CD4-positive, alpha-beta T cell treated with Interleukin-4 for 1 hour (primary cell): ENCODE measurements at places on chromosomes 2 and 18.

GRCh38 chr18:55544014-55544413, 44.0 kb downstream of the TCF4 start:
- no peak for DNase-seq

DNA sequence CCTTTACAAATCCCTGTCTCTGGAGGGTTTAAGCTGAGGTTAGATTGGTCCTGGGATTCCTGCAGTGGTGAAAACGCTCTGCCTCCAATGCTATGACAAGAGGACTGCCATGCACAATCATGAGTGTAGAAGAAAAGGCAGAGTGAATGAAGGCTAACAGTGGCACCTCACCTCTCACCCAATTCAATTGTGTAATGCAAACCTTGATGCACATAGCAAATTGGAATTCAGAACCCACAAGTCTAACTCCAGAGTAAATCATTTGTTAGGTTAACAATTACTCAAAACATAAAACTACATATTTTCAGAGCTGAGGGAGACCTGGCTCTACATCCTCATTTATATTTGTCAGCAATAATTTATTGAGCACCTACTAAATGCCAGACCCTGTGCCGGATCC, 1.8 kb downstream of the TGFBRAP1 start:
- no peak for DNase-seq

DNA sequence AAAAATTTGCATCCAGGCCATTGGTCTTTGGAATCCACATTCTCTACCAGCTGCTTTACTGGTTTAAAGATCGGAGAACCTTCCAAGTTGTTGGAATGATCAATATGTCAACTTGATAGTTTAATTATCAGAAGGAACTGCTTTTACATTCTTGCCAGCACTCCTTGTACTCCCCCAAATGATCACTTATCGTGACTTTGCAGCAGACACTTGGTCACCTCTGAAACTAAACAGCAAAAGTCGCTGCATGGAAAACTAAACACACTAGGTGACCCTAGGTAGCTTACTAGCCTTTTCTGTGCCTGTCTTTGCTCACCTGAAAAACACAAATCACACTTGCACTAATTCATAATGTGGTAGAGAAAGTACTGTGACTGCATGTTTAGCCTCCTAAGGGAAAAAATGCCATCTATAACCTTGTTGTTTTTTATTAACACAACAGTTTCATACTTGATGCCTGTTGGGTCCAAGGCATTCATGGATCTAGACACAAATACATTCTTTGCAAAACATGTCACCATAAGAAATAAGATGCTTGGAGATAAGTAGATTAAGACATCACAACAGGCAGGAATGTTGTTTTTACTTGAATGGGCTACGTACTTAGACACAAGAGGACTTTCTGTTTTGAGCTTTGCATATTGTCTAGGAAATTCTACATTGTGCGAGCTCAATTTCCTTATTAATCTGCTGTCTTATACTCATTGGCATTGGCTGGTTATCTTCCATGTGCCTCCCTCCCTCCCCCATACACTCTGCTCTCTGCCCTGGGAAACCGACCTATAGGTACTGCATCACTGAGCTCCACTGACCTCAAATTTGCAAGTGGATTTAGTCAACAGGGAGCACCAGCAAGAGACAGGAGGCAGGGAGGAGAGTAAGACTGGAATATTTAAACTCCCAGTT, 219.1 kb upstream of the STK17B start:
- DNase-seq = no peak

- DNase-seq = no peak
Measured at GRCh38 chr2:101714118-101714517, 16.6 kb downstream of the MAP4K4 start.

GRCh38 chr2:56801214-56801613, 617.4 kb downstream of the CCDC85A start:
- DNase-seq = no peak

- no peak for DNase-seq
Measured at GRCh38 chr2:28430377-28430765, 37.7 kb downstream of the FOSL2 start.

GRCh38 chr2:8312861-8313830, 368.7 kb upstream of the ID2 start:
- DNase-seq = no peak

DNA sequence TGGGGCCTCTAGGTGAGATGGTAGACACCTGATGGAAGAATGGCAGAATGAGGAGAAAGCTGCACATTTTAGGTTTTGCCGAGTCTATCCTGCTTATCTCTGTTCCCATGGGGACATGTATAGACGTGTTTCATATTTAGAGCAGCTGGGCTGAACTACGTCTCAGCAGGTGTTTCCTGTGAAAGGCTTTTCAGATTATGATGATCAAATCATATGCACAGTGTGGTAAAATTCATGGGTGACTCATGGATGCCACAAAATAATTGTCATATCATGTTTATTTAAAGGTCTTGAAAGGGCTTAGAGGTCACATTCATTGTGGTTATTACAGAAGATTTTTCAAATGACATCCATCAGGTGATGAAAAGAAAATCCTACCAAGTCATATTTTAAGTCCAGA, 90.5 kb downstream of the ICOS start:
- DNase-seq = no peak

GRCh38 chr2:27754138-27754588, 17.4 kb upstream of the MRPL33 start:
- peak; percentile 72 for DNase-seq

DNA sequence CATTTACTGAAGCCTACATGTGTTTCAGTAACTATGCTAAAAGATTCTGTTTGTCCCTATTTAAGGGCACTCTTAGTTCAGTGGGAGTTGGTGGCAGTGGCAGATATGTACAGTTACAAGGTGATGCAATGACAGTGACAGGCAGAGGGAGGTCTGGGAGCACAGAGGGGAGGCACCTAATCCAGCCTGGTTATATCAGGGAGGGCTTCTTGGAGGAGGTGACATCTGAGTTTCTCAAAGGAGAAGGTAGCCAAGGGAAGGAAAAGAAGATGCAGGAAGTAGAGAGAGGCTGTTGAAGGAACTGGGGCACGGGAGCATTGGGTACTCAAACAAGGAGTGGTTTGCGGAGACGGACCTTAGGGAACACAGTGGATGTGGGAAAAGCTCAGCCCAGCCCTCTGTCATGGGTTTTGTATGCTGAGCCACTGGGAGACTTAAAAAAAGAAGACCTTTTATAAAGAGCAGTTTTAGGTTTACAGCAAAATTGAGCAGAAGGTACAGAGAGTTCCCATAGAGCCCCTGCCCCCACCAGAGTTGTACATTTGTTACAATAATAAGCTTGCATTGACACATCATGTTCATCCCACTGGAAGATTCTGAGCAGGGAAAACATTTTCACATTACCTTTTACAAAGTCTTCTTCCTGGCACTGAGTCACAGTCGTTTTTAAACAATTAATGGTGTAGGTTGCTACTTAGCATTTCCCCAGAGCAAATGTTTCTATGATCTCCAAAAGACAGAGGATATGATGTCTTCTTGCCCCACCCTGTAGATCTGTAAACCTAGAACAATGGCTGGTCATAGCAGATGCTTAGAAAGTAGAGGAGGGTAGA, 83.0 kb upstream of the TAF1B start:
- DNase-seq = no peak

- DNase-seq = no peak
Measured at GRCh38 chr2:111035830-111036441, 84.8 kb upstream of the BCL2L11 start.

DNA sequence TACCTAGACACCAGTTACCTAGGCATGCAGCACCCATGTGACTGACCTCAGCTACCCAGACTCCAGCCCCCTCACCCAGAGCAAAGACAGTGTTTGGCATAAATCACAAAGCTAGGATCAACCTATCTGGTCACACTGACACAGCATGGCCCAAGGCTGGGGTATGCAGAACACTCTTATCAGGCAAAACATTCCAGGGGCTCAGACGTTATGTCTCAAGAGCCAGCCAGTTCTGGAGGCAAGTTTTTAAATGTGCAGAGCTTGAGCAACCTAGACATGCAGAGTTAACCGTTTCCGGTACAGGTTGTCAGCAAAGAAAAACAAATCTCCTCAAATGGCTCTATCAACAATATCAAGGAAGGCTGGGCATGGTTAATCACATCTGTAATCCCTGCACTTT, 92.8 kb downstream of the AP1S3 start:
- no peak for DNase-seq

DNA sequence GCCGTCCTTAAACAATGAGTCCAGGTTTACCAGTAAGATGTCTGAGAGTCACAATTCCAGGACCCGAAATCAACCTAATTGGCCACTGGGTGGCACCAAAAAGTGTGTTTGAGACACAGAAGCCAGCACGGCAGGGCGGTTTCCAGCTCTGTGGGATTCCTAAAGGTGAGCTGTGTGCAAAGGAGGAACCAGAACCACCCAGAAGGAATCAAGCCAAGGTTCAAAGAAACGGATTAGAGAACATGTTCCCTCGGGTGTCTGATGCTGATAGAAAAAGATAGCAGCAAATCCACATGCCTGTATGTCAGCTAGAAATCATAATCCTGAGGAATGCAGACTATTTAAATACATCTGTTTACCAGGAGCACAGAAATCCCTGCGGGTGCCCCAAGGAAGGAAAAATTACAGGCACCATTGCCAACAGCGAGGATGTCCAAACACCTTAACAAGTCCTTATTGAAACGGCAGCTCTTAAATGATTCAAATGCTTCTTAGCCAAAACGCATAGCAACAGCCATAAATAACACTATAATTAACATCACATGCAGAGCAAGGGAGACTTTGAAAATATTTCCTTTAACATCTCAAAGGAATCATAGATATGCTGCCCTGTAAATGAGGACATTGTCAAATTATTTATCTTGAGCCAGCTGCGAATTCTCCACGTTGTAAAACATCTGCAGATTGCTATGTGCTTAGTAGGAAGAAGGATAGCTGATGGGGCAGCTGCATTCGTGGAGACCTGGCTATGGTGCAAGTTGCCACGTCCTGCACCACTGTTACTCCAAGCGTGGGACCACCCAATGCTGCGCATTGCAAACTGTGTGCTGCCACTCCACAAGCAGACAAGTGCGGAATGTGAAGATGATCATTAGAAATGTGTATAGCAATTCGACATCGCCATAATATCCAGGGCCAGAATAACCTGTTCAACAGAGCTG, 318.7 kb upstream of the NCKAP5 start:
- peak; percentile 58 for DNase-seq

GRCh38 chr2:100242891-100243619, 79.2 kb downstream of the LONRF2 start:
- DNase-seq = peak; percentile 63

- no peak for DNase-seq
Measured at GRCh38 chr2:167440382-167440781, 552.1 kb downstream of the XIRP2 start.

DNA sequence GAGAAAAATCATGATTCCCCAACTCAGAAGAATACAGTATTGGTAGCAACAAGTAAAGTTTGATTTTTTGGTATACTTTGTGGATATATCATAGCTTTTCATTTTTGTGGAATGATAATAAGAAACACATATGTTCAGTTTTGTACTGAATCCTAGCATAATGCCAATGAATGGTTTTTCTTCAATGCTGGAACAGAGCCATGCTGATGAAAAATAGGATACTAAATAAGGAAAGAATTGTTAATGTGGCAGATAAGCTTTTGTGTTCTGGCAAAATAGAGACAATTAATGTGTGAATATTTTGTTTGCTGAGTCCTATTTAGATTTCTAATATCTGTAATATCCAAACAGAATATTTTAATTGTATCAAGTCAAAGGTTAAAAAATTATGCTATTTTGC, 21.9 kb downstream of the CD28 start:
- no peak for DNase-seq

GRCh38 chr2:73117441-73117840, 4.7 kb upstream of the RAB11FIP5 start:
- no peak for DNase-seq
